Stimulated activated CD4-positive, alpha-beta T cell treated with anti-CD3 and anti-CD28 coated beads, TNF-alpha, amount 100 ng/mL, for 4 hours (primary cell): ENCODE measurements at places on chromosomes 2 and 18.
A peak's percentile ranks its signal among the peaks of the same experiment; 100 is the strongest.

DNA sequence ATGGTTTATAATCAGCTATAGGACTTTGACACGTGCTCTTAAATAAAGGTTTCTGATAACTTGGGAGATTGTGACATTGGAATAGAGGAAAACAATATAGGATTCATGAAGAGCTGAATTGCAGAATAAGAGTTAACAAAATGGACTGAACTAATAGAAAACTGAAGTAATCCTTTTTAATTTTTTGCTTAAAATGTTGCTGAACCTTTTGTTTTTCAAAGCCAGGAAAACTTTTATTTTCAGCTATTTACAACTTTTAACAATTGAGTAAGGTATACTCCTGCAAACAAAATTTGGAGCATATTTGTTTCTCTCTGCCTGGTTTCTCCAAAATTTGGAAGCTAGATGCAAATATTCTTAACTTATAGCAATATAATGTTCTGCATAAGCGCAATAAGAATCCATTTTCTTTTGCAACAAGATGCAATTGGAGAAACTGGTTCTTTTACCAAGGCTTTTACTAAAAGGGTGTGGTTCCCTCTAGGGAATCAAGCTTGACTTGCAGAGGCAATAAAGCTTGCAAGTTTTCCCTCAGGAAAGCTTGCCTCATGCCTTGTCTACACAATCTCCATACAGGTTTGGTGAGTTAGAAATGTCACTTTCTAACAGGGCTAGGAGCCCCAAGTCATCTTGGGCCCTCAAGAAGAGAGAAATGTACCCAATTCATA is 10.3 kb upstream of the PDK1 start:
- DNase-seq = no peak

GRCh38 chr2:443741-444140 is 155.8 kb upstream of the ALKAL2 start:
- no peak for DNase-seq

GRCh38 chr2:227207573-227207972 is 43.1 kb downstream of the COL4A3 start:
- no peak for DNase-seq

- no peak for DNase-seq
Observed at GRCh38 chr2:241894056-241894641, 24.6 kb downstream of the RTP5 start.

DNA sequence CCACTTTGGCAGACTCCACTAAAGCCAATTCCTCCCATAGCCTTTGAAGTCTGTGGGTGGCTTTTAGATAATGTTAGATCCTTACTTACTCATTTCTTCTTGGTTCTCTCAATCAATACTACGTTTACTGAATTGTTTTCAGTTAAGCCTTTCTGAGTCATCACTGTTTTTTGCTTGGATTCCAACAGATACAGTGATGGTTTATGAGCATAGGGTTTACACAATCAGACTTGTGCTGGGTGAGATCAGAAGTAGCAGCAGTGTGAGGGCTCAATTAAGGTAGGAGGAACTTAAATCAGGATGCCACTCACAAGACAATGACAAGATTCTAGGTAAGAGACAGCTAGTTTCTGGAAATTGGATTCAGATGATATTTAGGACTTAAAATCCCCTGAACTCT is 297.7 kb upstream of the DOK6 start:
- DNase-seq = no peak

DNA sequence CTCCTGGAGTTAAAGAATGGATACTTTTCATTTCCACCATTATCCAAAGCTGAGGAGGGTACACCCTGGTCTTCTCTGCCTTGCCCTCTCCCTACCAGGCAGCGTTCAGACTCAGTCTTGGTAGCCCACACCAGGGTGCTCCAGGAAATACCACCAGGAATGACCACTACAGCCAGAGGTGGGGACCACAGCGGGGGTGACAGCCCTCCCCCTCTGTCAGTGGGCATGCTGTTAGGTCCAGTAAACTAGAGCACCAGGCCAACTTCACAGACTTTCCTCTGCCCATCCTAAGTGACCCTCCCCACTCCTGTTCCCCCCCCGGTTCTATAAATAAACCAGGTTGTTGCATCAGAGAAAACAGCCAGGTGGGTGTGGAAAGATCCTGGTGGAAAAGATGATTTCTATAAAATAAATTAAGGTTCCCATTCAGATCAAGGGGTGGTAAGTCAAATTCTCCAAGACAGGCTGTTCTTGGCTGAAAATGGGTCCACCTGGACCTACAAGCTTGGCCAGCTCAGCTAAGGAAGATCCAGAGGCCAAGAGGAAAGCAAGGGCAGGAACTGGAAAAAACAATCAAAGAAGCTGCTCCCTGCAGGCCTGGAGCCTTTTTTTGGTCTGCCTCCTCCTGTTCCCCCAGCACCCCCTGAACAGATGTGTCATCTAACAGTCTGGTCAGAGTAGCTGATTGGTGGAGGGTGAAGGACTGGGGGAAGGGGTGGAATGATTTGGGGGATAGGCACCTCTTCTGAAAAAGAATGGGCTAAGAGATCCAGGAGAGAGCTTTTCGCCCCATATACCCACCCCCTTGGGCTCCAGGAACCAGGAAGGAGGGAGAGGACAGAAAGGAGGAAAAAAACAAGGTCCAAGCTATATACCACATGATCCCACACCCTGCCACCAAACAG is 2.3 kb downstream of the RAB11FIP5 start:
- no peak for DNase-seq

DNA sequence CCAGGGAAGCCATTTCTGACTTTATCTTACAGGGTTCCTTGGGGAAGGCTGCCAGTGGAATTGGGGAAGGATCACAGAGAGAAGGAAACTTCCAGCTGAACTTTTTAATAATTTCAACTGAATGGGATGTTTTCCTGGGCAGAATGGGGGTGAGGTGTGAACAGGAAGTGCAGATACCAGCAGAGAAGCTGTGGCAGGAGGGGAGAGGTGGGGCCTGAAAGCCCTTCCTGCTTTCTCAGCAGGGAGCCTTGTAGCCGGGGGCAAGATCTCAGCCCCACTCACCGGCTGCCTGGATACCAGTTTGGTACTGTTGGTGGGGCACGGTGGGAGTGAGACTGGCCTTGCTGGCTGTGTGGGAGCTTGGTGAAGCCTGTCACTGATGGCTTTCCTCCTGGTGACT is 170.5 kb downstream of the ZBTB7C start:
- no peak for DNase-seq

DNA sequence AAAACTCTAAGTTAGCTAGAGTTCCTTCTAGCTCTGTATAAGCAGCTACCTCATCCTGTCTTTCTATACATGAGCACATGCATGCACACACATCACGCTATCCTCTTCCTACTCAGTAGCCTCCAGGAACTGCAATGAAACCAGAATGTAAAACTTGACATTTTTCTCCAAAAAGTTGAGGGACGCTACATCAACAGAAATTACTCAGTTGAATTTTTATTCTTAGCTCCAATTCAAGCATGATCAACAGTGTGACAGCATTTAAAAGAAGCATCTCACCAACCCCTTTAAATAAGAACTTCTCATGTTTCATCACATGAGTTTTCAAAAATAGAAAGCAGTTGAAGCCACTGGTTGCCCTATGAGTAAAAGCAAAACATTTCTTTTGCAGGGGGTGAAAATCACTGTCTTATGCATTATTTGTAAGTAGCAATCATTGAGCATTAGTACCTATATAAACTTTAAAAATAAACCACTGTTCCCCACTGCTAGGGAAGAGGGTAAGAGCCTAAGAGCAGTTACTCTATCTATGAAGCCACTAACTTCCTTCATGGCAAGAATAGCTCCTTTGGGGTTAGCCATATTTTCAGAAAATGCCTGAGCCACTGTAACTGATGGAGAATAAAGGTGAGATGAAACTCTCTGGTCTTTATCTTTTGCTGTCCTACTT is 77.9 kb upstream of the ARL5A start:
- no peak for DNase-seq

GRCh38 chr2:44789971-44790721 is 151.4 kb upstream of the SIX3 start:
- no peak for DNase-seq

GRCh38 chr2:11267931-11268330 is 76.5 kb downstream of the ROCK2 start:
- DNase-seq = no peak

DNA sequence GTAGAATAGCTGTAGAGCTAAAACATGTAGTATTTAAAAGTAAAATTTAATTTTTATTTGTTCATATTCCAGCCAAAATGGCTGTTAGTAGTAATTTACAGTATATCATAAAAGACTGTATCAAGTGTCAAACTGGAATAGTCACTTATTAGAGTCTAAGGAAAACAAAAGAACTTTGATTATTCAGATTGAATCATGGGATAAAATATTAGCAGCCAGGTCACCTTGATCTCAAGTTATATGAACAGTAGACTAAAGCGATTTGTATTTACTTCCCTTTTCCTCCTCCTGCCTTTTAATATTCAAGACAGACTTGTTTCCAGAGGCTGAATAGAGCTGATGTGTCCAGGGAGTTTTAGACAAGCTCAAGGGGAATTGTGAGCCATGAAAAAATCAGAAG is 54.4 kb downstream of the PMAIP1 start:
- no peak for DNase-seq

DNA sequence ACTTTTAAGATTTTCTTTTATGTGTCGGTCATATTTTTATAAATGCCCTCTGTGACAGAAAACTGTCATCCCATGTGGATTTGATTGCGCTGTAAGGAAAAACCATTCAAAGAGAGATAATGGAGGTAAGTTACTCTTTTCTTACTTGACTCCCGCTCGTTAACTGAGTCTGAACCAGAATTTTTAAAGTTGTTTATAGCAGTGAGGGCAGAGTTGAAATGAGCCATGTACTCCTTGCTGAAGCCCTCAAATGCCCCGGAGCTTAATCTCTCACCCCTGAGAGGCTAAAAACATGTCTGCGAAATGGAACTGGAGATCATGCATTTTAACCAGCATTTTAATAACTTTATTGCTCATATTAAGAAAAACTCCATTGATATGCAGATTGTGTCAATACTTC is 320.0 kb upstream of the SOX11 start:
- DNase-seq = no peak

GRCh38 chr18:2573408-2573807 is 2.1 kb downstream of the NDC80 start:
- no peak for DNase-seq

GRCh38 chr18:66457245-66457644 is 146.6 kb downstream of the CDH19 start:
- DNase-seq = no peak

GRCh38 chr2:230721712-230722111 is 9.1 kb downstream of the CAB39 start:
- DNase-seq = no peak

DNA sequence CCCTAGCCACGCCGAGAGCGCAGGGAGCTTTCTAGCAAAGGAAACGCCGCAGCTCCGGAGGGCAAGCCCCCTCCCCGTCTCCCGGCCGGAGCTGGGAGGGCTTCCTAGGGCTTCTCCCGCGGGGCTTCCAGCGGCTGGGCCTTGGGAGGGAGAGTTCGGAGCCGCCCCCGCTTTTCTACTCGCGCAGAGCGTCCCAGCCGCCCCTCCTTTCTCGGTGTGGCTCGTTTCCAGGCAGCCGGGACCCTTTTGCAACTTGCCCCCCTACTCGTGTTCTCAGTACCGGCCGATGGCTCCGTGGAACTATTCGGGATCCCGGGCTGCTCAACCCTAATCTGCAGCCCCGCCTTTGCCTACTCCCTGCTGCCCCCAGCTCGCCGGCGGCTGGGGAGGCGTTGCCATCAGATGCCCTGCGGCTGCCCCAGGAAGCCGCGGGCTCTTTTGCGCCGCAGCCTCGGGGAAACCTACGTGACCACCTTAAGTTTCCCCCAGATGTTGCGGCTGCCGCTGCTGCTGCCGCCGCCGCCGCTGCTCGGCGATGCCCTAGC is 1.5 kb upstream of the NR4A2 start:
- DNase-seq = peak; percentile 43

GRCh38 chr18:52451256-52451655 is 111.3 kb downstream of the DCC start:
- no peak for DNase-seq

DNA sequence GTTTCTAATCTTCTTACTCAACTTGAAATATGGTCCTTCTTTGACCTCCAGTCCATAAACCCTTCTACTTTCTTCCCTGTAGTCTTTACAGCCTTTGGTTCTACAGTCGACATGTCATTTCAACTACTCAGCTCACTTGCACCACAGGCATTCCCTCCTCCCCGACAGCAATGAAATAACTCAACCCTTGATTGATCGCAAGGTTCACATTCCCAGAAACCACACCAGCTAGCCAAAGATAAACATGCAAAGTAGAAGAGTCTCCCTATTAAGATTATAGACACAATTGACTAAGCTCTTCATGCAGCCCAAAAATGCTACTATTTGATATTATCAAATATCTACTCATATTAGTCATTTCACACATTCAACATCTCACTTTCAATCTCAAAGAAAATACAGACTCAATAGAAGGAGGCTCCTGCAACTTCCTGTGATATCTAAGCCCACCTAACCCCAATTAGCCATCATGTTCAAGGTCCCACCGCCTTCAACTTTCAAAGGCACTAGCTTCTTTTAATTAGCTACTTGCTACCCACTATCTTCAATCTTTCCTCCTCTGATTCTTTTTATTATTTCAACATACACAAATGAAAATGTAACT is 50.8 kb downstream of the RTTN start:
- no peak for DNase-seq

- DNase-seq = no peak
Observed at GRCh38 chr2:170895023-170895757, 33.9 kb upstream of the GORASP2 start.

GRCh38 chr2:38439863-38440262 is 62.8 kb upstream of the ATL2 start:
- DNase-seq = no peak

DNA sequence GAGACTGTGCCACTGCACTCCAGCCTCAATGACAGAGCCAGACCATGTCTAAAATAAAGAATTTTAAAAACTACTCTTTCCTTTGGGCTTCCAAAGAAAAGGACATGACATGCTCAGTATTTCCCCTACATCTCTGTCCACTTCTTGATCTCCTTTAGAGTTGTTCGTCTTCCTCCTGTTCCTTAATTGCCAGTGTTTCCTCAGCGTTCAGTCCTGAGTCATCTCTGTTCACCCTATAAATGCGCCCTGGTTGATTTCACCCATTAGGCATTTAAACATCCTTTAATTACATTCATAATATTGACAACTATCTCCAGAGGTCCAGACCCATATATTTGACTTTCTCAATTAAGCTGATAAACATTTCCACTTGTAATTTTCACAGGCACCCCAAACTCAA is 64.0 kb downstream of the AAK1 start:
- DNase-seq = no peak

DNA sequence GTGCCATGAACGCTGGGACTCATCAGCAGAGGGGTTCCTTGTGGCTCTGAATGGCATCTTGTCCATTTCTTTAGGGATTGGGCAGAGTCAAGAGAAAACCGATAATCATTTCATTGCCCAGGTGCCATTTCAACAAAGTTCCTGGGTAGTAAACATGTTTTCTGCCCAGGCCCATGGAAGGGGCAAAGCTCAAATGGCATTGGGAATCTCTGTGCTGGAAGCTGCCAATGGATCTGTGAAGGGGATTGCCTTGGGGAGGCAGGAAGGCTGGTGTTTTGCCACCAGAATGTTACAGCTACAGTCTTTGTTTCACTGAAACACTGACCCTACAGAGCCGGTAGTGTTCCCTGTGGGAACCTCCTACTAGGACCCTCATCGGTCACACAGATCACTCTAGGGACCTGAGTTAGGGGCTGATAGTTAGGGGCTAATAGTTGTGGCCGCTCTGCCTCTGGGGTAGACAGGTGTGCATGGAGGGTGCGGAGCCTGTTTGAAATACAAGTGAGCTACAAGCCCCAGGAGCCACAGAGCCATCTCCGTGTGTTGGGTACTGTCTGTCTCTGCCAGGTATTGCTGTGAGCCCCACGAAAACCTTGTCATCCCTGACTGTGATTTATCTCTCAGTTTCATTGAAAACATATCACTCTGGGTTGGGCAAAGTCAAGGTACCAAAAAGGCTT is 224.4 kb upstream of the COPS8 start:
- no peak for DNase-seq

GRCh38 chr2:143475041-143475776 is 346.0 kb downstream of the ARHGAP15 start:
- no peak for DNase-seq
